ENCODE measurements at places on chromosomes 7 and 10.
A peak's percentile ranks its signal among the peaks of the same experiment; 100 is the strongest.

- DNase-seq, result no peak
These were observed 82.3 kb downstream of the FAM13C start for GRCh38 chr10:59279991-59280505.

DNA sequence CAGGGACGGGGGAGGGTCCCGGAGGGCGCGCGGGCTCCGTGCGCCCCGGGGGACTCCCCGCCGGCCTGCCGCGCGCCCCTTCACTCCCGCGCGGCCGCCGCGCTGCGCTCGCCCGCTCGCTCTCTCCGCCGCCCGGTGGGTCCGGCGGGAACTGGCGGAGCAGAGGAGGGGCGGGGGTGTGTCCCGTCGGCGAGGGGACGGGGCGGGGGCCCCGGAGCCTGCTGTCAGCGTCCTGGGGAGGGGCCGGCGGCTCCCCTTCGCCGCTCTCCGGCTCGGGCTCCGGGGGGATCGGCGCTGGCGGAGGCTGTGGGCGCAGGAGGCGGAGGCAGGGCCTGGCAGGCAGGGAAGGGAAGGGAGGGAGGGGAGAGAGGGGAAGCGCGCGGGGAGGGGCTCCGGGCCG lies at the start of gene SH3PXD2A:
Gene SH3PXD2A, minus strand, starts transcription at position 153 of the 400 bp plus-strand sequence. CDS start 310 bp downstream, outside the sequence.
- DNase-seq, result no peak

DNA sequence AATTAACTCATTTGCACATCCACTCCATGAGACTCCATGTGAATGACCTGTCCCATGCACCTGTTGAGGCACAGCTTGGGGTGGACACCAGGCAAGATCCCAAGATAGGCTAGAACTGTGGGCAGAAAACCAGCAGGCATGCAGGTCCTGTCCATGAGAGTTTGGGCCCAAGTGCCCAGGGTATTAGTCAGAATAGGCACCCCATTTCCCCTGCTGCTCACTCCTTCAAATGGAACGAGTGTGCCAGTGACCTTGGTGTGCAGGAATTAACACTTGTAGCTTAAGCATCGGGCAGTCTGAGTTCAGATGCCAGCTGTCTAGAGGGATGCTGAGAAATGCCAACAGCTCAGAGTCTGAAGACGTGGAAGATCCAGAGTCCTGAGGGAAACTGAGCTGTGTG lies 254.1 kb upstream of the GLI3 start:
- no peak for DNase-seq

GRCh38 chr7:70063371-70063770 lies 465.1 kb downstream of the AUTS2 start:
- no peak for DNase-seq

DNA sequence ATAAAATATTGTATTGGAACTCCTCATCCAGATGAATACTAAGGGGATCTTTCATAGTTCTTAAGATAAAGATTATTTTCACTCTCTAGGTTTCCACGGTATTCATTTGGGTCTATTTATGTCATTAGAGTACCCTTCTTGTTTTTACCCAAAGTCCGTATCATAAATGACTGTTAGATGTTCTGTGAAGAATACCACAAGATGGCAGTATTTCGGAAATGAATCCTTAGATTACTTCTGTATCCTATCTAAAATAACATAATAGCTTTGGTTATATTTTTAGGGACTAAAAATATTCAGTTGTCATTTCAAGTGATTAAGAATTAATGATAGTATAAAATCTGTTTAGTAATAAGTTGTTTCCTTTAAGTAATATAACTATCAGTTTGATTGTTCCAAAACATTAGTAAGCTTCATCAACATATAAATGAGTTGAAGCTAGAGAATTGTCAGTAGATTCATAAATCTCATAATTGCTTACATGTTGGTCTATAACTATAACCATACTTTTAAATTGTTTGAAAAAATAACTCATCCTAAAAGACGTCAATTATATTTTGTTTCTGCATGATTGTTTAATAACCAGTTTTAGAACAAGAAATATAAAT lies 337.5 kb upstream of the KCND2 start:
- no peak for DNase-seq

- no peak for DNase-seq
These were observed 520.6 kb downstream of the SUGCT start for GRCh38 chr7:40655426-40655825.

- DNase-seq, result no peak
These were observed 46.4 kb upstream of the KMT2E start for GRCh38 chr7:104967595-104967994.

GRCh38 chr7:22591271-22591670 lies 91.3 kb upstream of the STEAP1B start:
- no peak for DNase-seq

DNA sequence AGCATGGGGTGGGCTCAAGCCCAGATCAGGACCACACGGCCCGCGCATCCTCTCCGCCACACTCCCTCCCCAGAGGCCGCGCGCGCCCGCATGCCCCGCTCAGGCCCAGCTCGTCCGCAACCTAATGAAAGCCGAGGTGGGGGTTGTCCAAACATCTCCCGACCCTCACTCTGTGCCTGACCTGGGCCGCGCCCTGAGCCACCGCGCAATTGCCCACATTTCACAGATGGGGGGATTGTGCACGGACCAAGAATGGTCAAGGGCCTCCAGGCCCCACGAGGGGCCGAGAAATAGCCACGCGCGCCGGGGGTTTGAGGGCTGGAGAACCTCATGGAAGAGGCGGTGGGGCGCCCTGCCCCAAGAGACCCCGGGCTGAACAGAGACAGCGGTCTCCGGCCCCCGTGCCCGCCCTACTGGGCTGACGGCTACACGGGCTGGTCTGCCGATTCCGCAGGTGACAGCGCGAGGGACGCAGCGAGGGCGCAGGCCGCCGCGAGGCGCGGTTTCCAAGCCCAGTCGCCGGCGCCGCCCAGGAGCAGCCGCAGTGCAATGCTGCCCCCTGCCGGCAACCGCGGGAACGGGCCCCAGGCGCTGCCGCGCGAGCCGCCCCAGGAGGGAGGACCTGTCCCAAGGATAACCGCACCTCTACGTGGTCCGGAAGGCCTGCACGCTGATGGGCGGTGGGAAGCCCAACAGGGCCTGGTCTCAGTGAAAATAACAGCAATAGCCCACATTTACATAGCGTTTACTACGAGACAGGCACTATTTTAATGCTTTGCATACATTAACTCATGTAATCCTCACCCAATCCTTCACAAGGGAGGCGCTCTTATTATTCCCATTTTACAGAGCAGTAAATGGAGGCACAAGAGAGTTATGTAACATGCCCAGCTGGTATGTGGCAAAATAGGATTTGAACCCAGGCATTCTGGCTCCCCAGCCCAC lies 10.5 kb upstream of the GRID1 start:
- DNase-seq, result peak; percentile 58

- no peak for DNase-seq
These were observed 14.3 kb downstream of the RHEB start for GRCh38 chr7:151505433-151505832.

DNA sequence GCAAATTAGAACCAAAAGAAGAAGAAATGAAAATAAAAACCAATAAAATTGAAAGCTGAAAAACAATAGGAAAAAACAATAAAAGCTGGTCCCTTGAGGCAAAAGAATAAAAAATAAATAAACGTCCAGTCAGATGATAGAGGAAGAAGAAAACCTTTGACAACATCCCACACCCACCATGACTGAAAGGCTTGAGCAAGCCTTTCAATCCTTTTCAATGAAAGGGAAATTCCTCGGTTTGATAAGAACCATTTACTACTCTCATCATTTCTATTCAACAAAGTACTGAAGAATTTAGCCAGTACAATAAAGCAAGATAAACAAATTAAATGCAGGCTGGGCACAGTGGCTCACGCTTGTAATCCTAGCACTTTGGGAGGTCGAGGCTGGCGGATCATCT lies 3.8 kb downstream of the SLC25A40 start:
- DNase-seq, result no peak

- no peak for DNase-seq
These were observed 61.5 kb downstream of the WAC start for GRCh38 chr10:28594406-28594805.

GRCh38 chr7:94311515-94311914 lies 83.2 kb upstream of the COL1A2 start:
- DNase-seq, result no peak

DNA sequence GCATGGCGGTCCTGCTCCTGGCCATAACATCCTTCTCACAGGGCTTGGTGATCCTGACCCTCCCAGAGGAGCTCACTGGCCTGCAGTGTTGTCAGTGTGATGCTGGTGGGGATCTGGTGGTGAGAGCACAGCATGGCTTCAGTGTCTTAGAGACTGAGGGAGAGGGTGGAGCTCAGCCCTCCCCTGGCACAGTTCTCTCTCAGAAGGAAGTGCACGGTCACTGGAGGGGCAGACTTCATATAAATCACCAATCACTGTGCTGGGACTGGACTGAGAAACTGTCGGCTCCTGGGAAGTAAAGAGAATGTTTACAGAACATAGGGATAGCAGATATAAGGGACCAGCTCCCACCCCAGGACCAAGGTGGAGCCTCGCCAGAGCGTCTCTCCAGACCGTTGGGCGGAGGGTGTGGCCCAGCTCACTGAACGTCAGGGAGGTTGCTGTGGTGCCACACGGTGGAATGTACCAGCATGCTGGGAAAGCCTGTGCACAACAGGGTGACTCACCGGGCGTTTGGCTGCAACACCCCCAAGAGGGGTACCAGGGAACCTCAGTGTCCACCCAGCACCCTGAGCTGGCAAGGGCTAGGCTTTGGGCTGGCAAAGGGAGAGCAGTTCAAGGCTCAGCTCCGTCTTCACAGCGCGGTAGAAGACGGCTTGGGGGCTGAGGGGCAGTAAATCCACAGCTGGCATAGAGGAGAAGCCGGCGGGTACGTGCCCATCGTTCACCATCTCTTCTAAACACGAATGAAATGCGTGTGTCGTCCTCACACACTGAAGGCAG lies 8.8 kb upstream of the GET4 start:
- no peak for DNase-seq

- no peak for DNase-seq
These were observed 643.1 kb downstream of the PARD3 start for GRCh38 chr10:34171957-34172527.

DNA sequence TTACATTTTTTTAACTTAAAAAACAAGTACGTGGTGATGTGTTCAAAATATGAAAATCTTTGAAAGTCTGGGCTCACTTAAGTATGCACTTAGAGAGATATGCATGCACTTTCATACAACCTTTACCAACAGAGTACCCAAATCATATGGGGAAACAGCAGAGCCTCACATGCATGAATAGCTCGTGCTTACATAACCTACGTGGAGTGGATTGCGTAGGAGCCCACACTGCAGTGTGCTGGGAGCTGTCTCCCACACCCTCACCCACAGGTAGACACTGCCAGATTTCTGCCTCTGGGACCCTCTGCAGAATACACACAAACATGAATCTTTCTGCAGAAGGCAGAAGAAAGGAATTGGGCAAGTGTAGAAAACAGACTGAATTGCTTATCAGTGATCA lies 581 bp downstream of the CLCN1 start:
- no peak for DNase-seq

- DNase-seq, result no peak
These were observed 4.0 kb downstream of the GATA3 start for GRCh38 chr10:8058274-8059111.

- DNase-seq, result no peak
These were observed 11.9 kb upstream of the INPP5F start for GRCh38 chr10:119713744-119714483.

DNA sequence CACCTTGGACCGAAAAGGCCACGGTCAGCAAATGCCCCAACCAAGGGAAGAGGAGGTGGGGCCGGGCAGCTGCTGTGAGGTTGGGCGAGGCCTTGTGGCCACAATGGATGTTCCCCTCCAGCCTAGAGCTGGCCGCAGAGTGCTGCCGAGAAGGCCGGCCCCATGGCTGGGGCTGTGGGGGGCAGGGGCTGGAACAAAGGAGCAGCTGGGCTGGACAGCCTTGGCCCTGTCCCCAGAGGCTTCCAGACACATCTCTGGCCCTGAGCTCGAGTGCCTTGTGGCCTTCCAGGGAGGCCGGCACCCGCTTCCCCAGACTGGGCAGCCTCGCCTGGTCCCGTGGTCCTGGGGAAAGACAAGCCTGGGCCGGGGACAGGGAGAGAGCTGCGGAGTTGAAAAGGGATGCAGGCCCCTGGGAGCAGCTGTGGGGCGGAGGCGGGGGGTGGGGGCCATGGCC lies 88.0 kb downstream of the PDGFA start:
- DNase-seq, result peak; percentile 85

DNA sequence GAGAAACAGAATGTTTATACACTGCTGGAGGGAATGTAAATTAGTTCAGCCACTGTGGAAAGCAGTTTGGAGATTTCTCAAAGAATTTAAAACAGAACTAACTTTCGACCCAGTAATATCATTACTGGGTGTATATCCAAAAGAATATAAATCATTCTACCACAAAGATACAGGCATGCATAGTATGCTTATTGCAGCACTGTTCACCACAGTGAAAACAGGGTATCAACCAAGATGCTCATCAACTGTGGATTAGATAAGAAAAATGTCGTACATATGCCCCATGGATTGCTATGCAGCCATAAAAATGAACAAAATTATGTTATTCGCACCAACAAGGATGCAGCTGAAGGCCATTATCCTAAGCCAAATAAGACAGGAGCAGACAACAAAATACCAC lies 343.1 kb upstream of the KCND2 start:
- no peak for DNase-seq

- DNase-seq, result no peak
These were observed 96.1 kb downstream of the EPDR1 start for GRCh38 chr7:38016567-38016966.

- no peak for DNase-seq
These were observed 4.2 kb downstream of the PRKRIP1 start for GRCh38 chr7:102400360-102400759.

DNA sequence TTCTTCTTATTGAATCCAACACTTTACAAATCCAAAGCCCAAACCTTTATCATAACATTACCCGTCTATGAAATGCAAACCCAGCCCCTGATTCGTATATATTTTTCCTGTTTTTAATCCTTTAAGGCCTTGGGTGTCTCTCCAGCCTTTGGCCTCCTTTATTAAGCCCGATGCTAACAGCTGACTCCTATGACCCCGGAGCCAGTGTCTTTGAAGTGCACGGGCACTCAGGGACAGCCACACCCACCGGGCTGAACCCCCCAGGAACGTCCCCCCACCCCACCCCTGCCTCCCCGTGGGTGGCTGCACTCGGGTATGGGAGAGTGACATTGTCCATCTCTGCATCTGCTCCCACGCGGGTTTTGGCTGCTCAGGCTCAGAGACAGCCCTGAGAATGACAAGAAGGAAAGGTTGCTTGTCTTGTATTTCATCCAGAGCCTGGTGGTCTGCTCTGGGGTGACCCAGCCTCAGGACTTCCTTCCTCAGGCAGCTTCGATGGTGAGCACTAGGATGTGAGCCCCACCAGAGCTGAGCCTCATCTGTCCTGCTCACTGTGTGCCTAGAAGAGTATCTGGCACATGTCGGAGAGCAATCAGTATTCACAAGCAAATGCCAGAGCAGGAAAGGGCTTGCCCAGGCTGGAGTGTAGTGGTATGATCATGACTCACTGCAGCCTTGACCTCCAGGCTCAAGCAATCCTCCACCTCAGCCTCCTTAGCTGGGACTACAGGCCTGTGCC lies 210.4 kb downstream of the SKIDA1 start:
- no peak for DNase-seq

- no peak for DNase-seq
These were observed 3.4 kb downstream of the CAV1 start for GRCh38 chr7:116528008-116528789.
